Mesenchymal stem cell (in vitro differentiated cells and primary cell): ENCODE measurements at places on chromosomes 7 and 10.
A peak's percentile ranks its signal among the peaks of the same experiment; 100 is the strongest.

DNA sequence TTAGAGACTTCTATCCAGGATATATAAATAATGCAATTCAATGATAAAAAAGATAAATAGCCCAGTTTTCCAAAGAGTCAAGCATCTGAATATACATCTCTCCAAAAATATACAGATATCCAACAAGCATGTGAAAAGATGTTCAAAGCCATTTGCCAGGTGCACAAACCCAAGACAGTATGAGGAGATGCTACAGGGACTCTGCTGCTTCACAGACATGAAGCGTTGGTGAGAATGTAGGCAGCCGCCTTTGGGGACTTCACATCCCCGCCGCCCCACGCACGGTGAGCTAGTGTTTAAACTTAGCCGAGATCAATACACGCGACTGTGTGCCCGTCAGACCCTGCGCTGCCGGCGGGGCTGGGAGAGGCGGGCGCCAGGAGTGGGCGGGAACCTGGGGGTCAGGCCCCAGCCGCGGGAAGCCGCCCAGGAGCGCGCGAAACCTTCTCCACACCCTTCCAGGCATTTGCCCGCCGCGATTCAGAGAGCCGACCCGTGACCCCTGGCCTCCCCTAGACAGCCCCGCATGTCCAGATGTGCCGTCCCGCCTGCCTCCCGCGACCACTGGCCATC, 927 bp upstream of the ALOX5 start:
- no peak for DNase-seq

DNA sequence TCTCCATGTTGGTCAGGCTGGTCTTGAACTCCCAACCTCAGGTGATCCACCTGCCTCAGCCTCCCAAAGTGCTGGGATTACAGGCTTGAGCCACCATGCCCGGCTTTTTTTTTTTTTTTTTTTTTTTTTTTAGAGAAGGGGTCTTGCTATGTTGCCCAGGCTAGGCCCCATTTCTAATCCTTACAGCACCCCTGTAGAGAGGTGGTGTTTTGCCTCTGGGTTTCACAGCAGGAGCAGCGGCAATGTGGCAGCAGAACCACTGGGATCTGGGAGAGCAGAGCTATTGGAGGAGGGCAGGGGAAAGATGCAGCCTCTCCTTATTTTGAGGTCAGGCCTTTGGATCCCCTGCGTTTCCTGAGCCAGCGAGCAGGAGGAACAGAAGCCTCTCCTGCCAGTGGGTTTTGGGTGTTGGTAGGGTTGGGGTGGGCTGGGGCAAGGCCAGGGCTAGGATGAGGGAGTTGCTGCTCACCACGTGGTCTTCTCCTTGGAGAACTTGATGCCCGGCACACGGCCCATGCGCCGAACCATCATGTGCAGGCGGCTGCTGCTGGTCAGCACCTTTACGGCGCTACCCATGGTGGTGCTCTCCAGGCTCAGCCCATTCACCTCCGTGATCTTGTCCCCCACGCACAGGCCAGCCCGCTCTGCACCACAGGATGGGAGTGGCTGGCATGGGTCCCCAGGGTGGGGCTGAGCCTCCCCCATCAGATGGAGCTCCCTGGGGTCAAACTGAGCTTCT, 7.8 kb downstream of the PDZD7 start:
- no peak for DNase-seq

- DNase-seq, result no peak
These were observed 26.5 kb upstream of the HIBADH start for GRCh38 chr7:27689150-27689549.

DNA sequence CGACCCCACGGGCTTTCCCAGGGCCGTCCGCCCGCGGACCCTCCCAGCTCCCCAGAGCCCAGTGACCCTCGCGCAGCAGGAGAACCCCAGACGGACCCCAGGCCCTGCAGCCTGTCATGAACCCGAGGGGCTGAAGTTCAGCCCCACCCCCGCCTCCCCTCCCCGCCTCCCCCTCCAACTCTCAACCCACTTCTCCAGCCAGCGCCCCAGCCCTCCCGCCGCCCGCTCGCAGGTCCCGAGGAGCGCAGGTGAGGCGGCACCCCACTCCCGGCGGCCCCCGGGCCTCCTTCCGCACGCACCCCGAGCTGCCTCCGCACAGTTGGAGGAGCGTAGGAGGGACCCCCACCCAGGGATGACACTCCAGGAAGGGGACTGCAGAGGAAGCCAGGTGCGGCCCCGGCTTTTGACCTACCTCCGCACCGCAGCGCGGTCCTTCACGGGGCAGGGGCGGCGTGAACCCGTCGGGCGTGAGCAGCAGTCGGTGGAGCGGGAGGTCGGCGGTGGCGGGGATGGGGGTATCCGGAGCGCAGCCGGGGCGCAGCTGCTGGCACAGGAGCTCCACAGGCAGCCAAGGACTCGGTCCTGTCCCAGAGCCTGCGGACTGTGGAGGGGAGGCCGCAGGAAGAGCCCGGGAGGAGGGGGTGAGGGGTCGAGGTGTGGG, at the start of gene TMEM176A:
TMEM176A (plus strand) TSS at position 189 of the 661 bp plus-strand sequence. CDS start 782 bp downstream, outside the sequence.
- no peak for DNase-seq

GRCh38 chr7:26153823-26154783, 2.1 kb downstream of the NFE2L3 start:
- DNase-seq, result peak; percentile 59

- no peak for DNase-seq
These were observed 385.6 kb downstream of the PLXNA4 start for GRCh38 chr7:132190683-132191082.

DNA sequence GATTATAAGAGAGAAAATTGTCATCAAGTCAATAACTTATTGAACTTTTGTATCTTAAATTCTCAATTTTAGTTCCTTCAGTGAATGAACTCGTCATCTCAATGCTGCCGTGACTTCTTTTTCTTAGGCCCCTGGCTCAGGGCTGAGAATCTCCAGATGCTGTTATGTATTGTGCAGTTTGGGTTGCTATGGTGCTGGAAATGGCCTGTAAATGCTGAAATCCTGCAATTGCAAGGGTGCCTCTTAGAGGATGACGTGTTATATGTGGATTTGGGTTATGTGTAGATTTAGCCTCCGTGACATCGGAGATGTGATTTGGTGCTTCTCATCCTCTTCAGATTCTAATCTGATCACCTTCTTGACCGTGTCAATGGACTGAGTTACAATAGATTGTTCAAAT, 55.7 kb upstream of the ZRANB1 start:
- peak; percentile 43 for DNase-seq
